ENCODE measurements at places on chromosomes 6 and 20. TPM values are rescaled to one million over a fixed set of nuclear protein-coding genes. Genes with fewer than 3 reads are reported as not detected.

DNA sequence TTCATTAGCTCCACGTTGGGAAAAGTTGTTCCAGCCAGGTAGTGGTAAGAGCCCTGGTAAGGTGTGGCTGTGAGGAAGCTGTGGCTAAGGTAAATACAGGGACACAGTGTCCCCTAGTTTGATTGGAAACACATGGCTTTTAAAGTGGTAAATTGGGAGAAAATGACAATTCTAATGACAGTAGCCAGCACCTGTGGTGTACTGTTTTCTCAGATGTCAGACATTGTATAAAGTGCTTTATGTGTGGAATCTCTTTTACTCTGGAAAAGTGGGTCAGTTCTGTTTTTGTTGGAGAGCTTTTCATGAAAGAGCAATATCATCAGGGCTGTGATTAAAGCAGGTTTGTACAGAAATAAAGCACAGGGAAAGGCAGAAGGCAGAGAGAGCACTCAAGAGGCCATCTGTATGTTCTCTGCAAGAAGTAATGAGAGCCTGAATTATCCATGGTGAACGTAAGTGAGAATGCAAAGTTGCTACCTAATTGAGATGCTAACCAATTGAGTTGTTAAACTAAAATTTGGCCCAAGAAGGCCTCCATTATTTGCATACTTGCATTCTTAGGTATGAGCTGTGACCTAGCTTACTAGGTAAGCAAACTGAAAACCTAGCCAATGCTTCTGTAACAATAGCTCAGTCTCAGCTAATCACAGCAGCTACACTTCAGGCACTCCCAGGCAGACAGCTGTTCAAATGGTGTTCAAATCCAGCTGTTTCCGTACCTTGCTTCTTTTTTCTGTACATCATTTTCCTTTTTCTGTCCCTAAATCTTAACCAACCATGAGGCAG is 28.2 kb downstream of the MRAP2 start:
- H3K4me3 ChIP-seq = no peak overlapping the region
- DNase-seq = no peak
- no peaks in the 10 kb centered on the region for H3K27me3 ChIP-seq
- no peaks in the 10 kb centered on the region for H3K36me3 ChIP-seq
- no peaks in the 10 kb centered on the region for H3K4me1 ChIP-seq
- no peak overlapping the region for H3K27ac ChIP-seq

GRCh38 chr6:90068264-90068663 is 174.0 kb downstream of the GJA10 start:
- H3K4me3 ChIP-seq = no peak overlapping the region
- no peaks in the 10 kb centered on the region for H3K27me3 ChIP-seq
- H3K36me3 ChIP-seq = peaks cover 78% of the 10 kb centered on the region
- no peak overlapping the region for H3K27ac ChIP-seq
- no peak for DNase-seq
- peaks cover 14% of the 10 kb centered on the region for H3K4me1 ChIP-seq

DNA sequence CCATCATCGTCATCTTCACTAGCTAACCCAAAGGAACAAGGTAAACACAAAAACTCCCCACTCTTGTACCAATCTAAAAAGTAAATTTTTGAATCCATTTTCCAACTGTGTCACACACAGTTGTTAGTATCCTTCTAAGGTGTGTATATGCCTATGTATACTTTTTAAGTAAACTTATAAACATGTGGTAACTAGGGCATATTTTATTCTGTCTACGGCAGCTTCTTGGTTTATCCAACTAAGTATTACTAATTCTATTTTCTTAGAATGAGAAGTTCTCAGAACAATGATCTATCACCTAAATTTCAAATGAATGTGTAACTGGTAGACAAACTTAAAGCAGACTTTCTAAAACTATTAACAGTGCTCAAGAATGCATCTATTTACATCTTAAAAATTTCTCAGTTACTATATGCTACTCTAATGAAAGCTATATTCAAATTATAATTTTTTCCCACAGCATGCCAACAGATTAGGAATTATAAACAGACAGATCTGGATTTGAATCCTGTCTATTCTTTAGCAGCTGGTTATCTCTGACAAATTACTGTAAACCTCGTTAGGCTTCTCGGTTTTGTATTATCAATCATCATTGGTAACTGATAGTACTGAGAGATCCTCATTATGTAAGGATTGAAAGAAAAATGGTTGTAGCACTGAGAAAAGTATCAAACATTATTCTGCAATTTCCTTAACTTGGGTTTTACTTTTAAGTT is 1.8 kb upstream of the PLN start:
- H3K27ac ChIP-seq = no peak overlapping the region
- no peaks in the 10 kb centered on the region for H3K4me1 ChIP-seq
- H3K27me3 ChIP-seq = no peaks in the 10 kb centered on the region
- DNase-seq = no peak
- no peaks in the 10 kb centered on the region for H3K36me3 ChIP-seq

- H3K27ac ChIP-seq = no peak overlapping the region
- H3K27me3 ChIP-seq = no peaks in the 10 kb centered on the region
- peak; percentile 66 for DNase-seq
- H3K4me1 ChIP-seq = peaks cover 34% of the 10 kb centered on the region
Measured at GRCh38 chr6:62283796-62284411, 2.1 kb downstream of the KHDRBS2 start.

RUNX2 gene
- polyA plus RNA-seq = 1.3 TPM

DNA sequence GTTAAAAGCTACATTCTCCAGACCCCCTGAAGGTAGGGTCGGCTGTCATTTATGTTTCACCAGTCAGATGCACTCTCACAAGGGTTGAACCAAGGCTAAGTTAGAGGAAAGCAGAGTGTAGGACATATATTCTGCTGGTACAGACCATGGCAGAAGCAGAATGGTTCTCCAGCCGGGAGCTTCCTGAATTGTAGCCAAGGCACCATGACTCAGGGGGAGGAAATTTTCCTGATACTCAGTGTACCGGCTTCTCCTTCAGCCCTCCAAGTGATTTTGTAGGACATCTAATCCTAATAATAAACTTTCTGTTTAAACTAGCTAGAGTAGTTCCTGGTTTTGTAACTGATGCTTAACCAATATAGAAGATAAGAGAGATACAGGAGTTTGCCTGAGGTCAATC is 14.2 kb upstream of the SLPI start:
- no peaks in the 10 kb centered on the region for H3K36me3 ChIP-seq
- no peak overlapping the region for H3K4me3 ChIP-seq
- no peak overlapping the region for H3K27ac ChIP-seq
- H3K4me1 ChIP-seq = no peaks in the 10 kb centered on the region
- peaks cover 3% of the 10 kb centered on the region for H3K27me3 ChIP-seq
- DNase-seq = no peak

- H3K27ac ChIP-seq = no peak overlapping the region
- H3K27me3 ChIP-seq = no peaks in the 10 kb centered on the region
- DNase-seq = no peak
- H3K4me1 ChIP-seq = no peaks in the 10 kb centered on the region
- peaks cover 2% of the 10 kb centered on the region for H3K36me3 ChIP-seq
- no peak overlapping the region for H3K4me3 ChIP-seq
Measured at GRCh38 chr20:41586772-41587171, 31.4 kb downstream of the CHD6 start.

- peaks cover 74% of the 10 kb centered on the region for H3K27me3 ChIP-seq
- peaks cover 23% of the 10 kb centered on the region for H3K4me1 ChIP-seq
- peak within 1 kb of the TSS; percentile 39 for H3K4me3 ChIP-seq
- peak; percentile 62 for DNase-seq
- H3K27ac ChIP-seq = no peak within 1 kb of the TSS
Measured at GRCh38 chr20:40689100-40689942, at the start of gene MAFB. Gene MAFB, minus strand, starts transcription at chr20:40689236. Its CDS starts 386 bp downstream, at chr20:40688850.

- no peaks in the 10 kb centered on the region for H3K36me3 ChIP-seq
- no peak overlapping the region for H3K4me3 ChIP-seq
- no peak for DNase-seq
- H3K4me1 ChIP-seq = no peaks in the 10 kb centered on the region
Measured at GRCh38 chr6:145199961-145200360, 535.4 kb downstream of the EPM2A start.

GRCh38 chr6:165487347-165487746 is 175.7 kb downstream of the PDE10A start:
- H3K27ac ChIP-seq = no peak overlapping the region
- H3K36me3 ChIP-seq = no peaks in the 10 kb centered on the region
- no peaks in the 10 kb centered on the region for H3K4me1 ChIP-seq
- DNase-seq = no peak

GRCh38 chr20:49661560-49662329 is 51.9 kb downstream of the B4GALT5 start:
- DNase-seq = no peak
- no peaks in the 10 kb centered on the region for H3K36me3 ChIP-seq
- no peaks in the 10 kb centered on the region for H3K4me1 ChIP-seq
- H3K27ac ChIP-seq = no peak overlapping the region
- no peak overlapping the region for H3K4me3 ChIP-seq

DNA sequence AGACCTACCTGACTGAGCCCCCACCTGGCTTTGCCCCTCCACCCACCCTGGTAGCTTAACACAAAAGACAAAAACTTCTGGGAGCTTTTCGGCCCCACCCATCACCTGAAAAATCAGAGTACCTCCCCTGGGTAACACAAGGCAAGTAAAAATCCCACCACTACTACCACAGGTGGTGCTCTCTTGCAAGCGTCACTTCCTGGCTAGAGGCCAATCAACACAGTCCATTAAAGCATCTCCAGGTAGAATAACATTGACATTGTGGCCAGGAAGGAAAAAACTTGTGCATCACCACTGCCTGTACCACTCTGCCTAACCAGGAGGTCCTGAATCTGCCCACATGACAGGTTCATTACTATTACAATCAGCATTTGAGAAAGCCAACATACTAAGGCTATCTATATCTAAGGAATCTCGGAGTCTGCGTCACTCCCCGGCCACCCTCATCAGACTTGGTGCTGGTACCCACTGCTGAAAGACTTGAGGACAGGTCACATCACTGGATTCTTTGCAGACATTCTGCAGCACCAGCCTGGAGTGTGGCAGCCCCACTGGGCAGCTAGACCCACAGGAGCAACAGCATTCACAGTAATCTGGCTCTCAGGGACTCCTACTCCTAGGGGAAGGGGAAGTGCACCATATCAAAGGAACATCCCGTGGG is 125.9 kb downstream of the CDK19 start:
- H3K36me3 ChIP-seq = no peaks in the 10 kb centered on the region
- peaks cover 17% of the 10 kb centered on the region for H3K4me1 ChIP-seq

- no peaks in the 10 kb centered on the region for H3K4me1 ChIP-seq
- no peak overlapping the region for H3K27ac ChIP-seq
- H3K4me3 ChIP-seq = no peak overlapping the region
- DNase-seq = no peak
Measured at GRCh38 chr6:106599440-106599839, 29.9 kb downstream of the RTN4IP1 start.

DNA sequence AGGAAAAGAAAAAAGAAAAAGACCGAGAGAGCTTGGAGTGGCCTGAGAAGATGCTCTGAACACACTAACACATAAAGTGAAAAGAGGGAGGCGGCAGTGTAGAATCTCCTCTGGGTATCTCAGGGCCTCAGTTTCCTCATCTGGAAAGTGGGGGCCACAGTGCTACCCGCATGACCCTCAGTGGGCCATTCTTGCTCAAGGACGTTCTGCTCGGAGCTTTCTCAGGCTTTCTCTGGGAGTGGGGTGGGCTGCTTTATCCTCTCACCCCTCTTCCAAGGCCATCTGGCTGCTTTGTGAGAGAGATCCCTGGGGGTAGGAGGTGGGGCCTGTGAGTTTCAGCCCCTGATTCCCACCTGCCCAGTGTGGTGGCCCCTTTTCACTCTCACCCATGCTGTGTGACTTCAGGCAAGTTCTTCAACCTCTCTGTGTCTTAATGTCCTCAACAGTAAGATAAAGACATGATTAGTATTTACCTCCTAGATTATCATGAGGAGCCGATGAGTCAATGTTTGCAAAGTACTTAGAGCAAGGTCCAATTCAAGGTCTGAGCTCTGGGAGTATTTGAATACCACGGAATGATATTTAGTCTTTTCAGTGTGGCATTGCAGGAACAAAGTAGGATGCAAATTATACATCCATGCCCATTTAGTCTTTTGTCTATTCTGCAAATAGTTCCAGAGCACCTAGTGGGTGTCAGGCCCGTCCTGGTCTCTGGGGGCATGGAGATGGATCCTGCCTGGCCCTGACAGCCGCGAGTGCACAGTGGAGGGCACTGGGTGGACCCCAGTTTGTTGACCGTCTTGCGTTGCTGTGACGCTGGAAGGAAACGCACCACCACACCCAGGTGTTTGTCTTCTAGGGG is 34.3 kb downstream of the SRC start:
- no peak for DNase-seq
- no peak overlapping the region for H3K4me3 ChIP-seq
- H3K27me3 ChIP-seq = no peaks in the 10 kb centered on the region
- no peak overlapping the region for H3K27ac ChIP-seq

GRCh38 chr20:10225439-10226060 is 6.9 kb downstream of the SNAP25 start:
- H3K36me3 ChIP-seq = no peaks in the 10 kb centered on the region
- no peak overlapping the region for H3K27ac ChIP-seq
- H3K27me3 ChIP-seq = peaks cover 5% of the 10 kb centered on the region
- DNase-seq = no peak
- no peaks in the 10 kb centered on the region for H3K4me1 ChIP-seq
- no peak overlapping the region for H3K4me3 ChIP-seq

OR2B6 gene
- not detected for polyA plus RNA-seq

DNA sequence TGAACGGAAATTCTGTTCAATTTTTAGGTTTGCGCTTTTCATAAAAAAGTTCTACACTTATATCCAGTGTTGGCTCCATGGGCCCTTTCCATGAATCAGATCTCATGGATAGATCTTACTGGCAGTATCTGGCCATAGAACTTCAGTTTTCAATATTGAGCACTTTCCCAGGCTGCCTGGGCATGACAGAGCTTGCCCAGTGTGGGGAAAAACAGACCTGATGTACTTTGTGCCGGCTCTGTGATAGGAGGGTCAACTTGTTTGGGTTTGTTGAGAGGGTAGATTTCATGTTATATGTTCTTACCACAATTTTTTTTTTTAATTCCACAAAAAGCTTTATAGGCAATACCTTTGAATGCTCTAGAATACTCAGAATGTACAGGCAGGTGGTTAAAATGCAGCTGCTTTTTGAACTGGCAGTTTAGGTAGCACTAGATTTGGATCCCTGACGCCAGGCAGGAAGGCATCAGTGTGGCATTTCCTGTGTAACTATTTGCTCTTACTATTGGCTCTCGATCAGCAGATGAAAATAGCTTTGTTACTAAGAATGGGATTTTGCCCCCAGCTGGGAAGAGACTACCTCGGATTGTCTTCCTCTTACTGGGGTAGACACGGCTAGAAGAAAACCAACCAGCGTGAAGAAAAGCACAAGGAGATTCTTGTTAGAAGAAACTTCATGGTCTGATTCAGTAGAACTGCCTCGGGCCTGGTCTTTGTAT is 404.9 kb upstream of the SOX4 start:
- no peak overlapping the region for H3K4me3 ChIP-seq
- H3K27me3 ChIP-seq = no peaks in the 10 kb centered on the region
- H3K36me3 ChIP-seq = no peaks in the 10 kb centered on the region

TPX2 gene
- polyA plus RNA-seq = 0.31 TPM

GRCh38 chr6:134979142-134979541 is 29.2 kb upstream of the ALDH8A1 start:
- H3K27ac ChIP-seq = no peak overlapping the region
- peaks cover 12% of the 10 kb centered on the region for H3K36me3 ChIP-seq
- no peaks in the 10 kb centered on the region for H3K27me3 ChIP-seq
- no peaks in the 10 kb centered on the region for H3K4me1 ChIP-seq

- no peaks in the 10 kb centered on the region for H3K4me1 ChIP-seq
- H3K27me3 ChIP-seq = no peaks in the 10 kb centered on the region
- DNase-seq = no peak
- H3K27ac ChIP-seq = no peak overlapping the region
- H3K36me3 ChIP-seq = no peaks in the 10 kb centered on the region
- H3K4me3 ChIP-seq = no peak overlapping the region
Measured at GRCh38 chr6:78629154-78629721, 238.1 kb upstream of the IRAK1BP1 start.

Measured in B cell (primary cell).